ENCODE measurements at places on chromosomes 13 and 19.
A peak's percentile ranks its signal among the peaks of the same experiment; 100 is the strongest.

GRCh38 chr19:5711025-5711424 lies 8.9 kb downstream of the LONP1 start:
- no peak for DNase-seq

DNA sequence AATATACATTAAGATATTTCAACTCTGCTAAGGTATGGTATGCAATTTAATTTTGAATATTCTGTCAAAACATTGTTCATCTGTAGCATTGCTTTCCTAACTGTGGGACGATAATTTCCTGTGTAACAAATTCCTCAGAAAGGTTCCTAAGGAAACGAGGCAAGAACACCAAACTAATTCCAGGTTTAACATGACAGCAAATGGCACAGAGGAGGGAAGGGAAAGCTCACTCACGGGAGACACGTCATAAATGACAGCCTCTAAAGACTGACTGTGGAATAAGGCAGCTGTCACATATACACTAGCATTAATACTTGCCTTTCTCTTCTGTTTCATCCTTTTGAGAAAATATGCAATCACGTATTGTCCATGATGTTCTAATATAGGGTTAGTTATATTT lies 380.6 kb downstream of the LIG4 start:
- DNase-seq: no peak

GRCh38 chr13:50080203-50080910 lies 65.1 kb downstream of the KCNRG start:
- DNase-seq: peak; percentile 17

DNA sequence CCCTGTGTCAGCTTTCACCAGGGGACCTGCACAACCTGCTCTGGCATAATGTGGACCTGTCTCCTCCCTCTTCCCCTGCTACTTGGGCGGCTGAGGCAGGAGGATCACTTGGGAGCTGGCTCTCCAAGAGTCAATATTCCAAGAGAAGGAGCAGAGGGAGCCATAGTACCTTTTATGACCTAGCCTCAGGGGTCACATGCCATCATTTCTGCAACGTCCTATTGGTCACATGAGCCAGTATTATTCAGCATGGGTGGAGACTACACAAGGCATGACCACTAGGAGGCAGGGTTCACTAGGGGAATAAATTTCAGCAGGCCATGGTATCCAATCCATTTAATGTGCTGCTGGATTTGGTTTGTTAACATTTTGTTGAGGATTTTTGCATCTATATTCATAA lies 12.0 kb upstream of the SHFL start:
- DNase-seq: peak; percentile 30

Data from stimulated activated CD4-positive, alpha-beta T cell treated with anti-CD3 and anti-CD28 coated beads, Interleukin-2, amount 100 ng/mL, for 48 hours (primary cell).